ENCODE measurements at places on chromosomes 2 and 18.

GRCh38 chr18:48908916-48909315 lies 41.8 kb downstream of the SMAD7 start:
- no peak for DNase-seq

DNA sequence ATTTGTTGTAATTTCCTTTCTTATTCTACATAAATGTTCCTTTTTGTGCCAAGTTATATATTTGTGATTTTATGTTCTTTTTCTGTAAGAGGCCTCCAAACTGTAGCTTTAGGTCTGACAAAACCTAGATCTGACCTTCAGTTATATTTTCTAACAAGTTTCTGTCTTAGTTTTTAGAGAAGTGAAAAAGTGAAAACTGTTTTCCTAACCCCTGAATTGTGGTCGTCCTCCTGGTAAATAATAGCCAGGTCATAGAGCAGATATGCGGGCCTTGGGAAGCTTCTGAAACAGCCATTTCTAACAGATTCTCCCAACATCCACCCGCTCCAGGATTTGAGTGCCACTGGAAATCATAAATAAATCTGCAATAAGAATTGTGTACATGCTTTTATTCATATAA lies 398.4 kb upstream of the CWC22 start:
- DNase-seq: no peak

DNA sequence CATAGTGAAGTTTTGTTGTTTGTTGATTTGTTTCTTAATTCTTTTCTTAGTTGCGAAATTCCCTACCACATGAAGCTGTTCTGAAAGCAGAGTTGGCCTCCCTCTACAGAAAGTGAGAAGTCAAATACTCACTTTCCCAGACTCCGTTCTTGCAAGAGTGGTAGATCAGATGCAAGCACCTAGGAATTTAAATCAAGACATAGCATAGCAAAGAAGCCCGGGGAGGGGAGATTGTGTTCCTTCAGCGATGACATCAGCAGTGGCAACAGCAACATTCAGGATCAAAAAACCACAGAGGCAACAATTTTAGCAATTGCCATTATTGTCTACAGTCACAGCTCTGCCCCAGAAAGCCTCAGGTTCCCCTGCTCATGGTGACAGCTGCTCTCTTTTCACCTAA lies 580.0 kb downstream of the RNF144A start:
- DNase-seq: no peak

GRCh38 chr2:25071966-25072365 lies 30.1 kb downstream of the EFR3B start:
- no peak for DNase-seq

GRCh38 chr2:52810460-52810859 lies 957.1 kb upstream of the CHAC2 start:
- no peak for DNase-seq

- DNase-seq: no peak
Measured at GRCh38 chr2:129915303-129915840, 64.1 kb upstream of the RAB6C start.

DNA sequence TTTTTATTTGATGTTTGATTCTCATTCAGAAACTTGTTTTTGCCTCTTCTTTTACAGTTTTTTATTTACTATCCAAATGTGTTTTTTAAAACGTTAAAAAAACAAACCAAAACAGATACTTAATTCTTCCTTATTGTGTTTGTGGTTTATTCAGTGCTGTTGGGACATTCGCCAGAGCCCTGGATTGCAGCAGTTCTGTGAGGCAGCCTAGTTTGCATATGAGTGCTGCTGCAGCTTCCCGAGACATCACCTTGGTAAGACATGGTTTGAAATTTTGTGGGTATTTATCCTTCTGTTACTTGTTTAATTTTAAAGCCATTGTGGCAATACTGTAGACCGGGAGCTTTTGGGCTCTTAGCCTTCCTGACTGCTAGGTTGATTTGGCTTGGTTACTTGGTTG lies 91.2 kb downstream of the MTA3 start:
- DNase-seq: no peak

- no peak for DNase-seq
Measured at GRCh38 chr2:28462122-28462521, 33.7 kb upstream of the PLB1 start.

GRCh38 chr2:85400541-85401463 lies 9.4 kb downstream of the CAPG start:
- no peak for DNase-seq

- no peak for DNase-seq
Measured at GRCh38 chr2:160499865-160500264, 6.3 kb upstream of the RBMS1 start.
